ENCODE measurements at places on chromosomes 16 and 17. TPM values are rescaled to one million over a fixed set of nuclear protein-coding genes. Genes with fewer than 3 reads are reported as not detected.

Gene SMPD3
- total RNA-seq: not detected

Gene KRTAP9-8
- not detected for total RNA-seq

Gene MAP2K3
- 70.5 TPM for total RNA-seq

Gene EVPLL
- not detected for total RNA-seq

Gene MPP2
- 13.8 TPM for total RNA-seq

Gene TBC1D3G
- not detected for total RNA-seq

Gene DRC3
- 1.9 TPM for total RNA-seq

Gene RAPGEFL1
- total RNA-seq: 7.2 TPM

Gene KRT20
- total RNA-seq: not detected

Gene SOX15
- total RNA-seq: 1.1 TPM

Gene PRMT7
- 24.2 TPM for total RNA-seq

Gene ADAM11
- total RNA-seq: 1.00 TPM

Gene KRTAP2-2
- not detected for total RNA-seq

Measured in cardiac septum (tissue), 1 donor.